ENCODE measurements at places on chromosomes 2 and 18.

- no peak for DNase-seq
Measured at GRCh38 chr2:238864207-238865014, 16.5 kb downstream of the TWIST2 start.

DNA sequence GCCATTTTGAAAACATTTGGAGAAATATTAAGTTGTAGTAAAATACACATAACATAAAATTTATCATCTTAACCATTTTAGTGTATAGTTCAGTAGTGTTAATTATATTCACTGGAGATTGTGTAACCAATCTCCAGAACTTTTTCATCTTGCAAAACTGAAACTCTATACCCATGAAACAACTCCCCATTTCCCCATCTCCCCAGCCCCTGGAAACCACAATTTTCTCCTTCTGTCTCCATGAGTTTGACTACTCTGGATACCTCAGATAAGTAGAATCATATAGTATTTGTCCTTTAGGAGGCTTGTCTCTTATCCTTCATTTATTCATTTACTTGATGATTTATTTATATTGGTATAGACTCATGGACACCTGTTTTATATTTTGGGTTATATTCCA is 392.9 kb downstream of the SETBP1 start:
- no peak for DNase-seq

DNA sequence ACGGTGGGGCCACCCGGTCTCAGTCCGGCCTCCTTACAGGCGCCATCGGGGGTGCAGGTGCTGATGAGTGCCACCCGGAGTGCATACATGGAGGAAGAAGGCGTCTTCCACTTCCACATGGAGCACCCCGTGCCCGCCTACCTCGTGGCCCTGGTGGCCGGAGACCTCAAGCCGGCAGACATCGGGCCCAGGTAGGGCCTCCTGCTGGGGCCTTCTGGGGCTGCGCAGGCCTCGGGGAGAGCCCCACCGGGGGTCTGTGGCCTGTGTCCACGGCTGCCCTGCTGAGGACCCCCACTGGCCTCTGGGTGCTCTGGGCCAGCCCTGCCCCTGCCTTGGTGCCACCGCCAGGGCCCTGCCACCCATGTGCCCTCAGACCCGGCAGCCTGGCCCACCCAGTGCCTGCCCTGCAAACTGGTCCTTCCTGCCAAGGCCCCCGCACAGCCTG is 4.8 kb downstream of the RNPEPL1 start:
- no peak for DNase-seq

DNA sequence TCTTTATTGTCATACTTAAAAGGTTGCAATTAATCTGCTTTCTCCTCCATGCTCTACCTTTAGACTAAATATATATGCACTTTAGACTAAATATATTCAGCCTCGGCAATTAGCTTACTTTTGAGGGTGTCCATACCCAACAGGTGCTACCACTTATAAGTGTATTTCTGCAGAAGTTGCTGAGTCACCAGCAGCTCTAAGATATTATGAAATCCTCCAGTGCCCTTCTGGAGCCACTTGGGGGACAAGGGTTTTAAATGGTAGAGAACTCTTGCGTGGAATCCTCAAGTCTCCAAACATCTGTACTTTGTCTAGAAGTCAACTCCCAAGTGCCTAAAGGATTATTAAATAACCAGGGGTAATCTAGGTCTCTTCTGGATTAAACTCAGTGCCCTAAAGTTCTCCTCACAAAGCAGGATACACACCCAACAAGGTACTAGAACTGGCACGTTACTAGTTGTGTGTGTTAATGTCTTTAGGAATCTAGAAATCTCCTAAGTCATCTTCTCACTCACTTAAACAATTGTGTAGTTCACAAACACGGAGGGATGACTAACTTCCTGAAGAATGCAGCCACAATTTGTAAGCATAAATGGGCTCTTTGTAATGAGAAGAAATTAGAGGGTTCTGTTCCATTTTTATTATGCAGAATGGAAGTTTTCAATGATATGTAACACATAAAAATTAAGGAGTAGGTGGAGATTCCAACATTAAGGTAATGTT is 159.7 kb downstream of the CD226 start:
- no peak for DNase-seq

GRCh38 chr2:72940786-72941185 is 23.5 kb downstream of the EMX1 start:
- DNase-seq = no peak
